ENCODE measurements at places on chromosomes 11 and 22.

GRCh38 chr11:82792822-82793569, 59.3 kb upstream of the FAM181B start:
- no peak for DNase-seq

- no peak for DNase-seq
Measured at GRCh38 chr11:12195768-12196167, 85.4 kb downstream of the MICAL2 start.

DNA sequence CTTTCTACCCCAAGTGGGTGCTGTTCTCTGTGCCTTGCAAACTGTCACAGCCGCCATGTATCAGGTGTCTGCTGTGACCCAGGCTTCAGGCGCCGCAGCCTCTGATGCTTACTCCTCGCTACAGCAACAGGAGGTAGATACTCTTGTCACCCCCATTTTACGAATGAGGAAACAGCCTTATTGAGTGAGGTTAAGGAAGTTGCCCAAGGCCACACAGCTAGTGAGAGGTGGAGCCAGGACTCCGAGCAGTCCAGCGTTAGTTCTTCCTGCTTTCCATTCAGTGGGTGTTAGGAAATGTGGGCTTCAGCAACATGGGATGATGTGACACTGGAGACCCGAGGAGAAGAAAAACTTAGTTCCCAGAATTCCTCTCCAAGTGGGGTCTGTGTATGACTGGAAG, 14.3 kb downstream of the RNF215 start:
- DNase-seq, result no peak

GRCh38 chr11:93689240-93689639, 27.8 kb downstream of the CEP295 start:
- no peak for DNase-seq

DNA sequence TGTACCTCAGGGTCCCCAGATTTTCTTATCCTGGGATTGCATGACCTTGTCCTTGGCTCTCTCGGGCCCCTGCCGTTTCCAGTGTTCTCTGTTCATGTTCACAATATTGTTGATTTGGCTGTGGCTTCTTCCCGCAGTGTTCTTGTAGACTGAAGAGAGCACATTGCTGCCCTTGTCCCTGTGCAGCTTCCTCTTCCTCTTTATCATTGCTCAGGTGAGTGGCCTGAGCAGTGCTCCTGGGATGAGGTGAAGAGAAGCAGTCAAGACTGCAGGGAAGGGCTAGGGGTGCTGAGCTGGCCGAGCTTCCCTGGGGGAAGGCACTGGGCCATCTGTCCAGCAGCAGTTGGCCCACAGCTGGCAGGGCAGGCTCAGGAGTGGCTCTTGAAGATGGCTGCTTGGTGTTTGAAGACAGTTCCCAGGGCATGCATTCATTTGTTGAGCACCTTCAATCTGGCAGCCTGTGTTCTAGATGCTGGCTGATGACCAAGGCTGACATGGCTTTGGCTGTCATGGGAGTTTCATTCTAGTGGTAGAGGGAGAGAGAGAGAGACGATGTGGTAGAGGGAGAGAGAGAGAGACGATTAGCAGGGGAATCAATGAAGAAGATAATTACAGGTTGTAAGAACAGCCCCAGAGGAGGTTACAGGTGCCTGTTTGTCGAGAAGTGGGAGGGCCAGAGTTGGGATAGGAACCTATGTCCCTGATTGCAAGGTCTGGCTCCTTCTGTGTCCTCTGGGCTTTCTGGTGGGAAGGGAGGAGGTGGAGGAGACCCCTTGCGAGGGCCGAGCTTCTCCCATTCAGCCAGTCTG, 17.4 kb downstream of the BMAL1 start:
- DNase-seq, result no peak

DNA sequence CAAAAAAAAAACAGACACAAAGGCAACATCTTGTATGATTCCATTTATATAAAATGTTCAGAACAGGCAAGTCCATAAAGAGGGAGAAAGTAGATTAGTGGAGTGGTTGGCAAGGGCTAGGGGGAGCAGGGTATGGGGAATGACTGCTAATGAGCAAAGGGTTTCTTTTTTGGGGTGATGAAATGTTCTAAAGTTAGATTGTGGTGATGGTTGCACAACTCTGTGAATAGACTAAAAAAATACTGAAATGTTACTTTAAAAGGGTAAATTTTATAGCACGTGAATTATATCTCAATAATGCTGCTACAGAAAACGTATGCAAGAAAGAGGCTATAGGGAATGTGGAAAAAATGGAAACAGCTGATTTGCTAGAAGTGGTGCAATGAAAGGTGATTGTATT, 155.1 kb downstream of the TENM4 start:
- no peak for DNase-seq

DNA sequence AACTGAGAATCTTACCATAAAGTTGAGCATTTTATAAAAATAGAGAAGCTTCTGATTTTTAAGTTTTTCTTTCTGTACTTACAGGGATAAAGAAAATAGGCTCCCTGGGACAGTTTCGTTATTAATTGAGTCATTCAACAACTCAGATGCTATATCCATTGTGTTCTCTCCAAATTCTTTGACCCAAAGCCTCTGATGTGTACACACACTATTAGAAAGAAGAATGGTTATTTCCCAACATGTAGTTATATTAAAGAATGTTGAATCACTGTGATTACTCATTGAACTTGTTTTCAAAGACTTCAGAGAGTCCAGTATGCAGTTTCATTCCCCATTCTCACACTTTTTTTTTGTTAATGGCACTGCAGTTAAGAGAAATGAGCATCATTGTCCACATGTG, 734.3 kb upstream of the ARHGAP42 start:
- DNase-seq, result no peak

- no peak for DNase-seq
Measured at GRCh38 chr11:3894128-3894731, 38.8 kb downstream of the STIM1 start.

DNA sequence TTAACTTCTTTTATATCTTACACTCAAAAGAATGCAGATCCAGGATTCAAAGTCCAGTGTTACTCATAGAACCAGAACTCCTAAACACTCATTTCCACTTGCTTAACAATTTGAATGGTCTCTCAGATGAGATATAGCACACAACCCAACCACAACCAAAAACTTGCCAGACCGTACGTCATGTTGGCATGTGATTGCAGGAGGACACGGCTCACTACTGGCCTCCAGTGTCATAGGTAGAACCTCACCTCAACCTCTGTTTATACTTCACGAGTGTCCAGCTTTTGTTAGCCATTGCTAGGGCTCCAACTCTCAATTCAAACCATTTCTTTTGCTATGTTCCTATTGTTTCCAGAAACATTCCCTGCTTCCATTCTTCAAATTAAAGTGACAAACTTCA, 58.5 kb upstream of the PDGFD start:
- DNase-seq, result peak; percentile 47

- no peak for DNase-seq
Measured at GRCh38 chr11:94018721-94019120, 2.4 kb upstream of the HEPHL1 start.

- peak; percentile 43 for DNase-seq
Measured at GRCh38 chr22:31451709-31452571, 37.7 kb downstream of the EIF4ENIF1 start.

DNA sequence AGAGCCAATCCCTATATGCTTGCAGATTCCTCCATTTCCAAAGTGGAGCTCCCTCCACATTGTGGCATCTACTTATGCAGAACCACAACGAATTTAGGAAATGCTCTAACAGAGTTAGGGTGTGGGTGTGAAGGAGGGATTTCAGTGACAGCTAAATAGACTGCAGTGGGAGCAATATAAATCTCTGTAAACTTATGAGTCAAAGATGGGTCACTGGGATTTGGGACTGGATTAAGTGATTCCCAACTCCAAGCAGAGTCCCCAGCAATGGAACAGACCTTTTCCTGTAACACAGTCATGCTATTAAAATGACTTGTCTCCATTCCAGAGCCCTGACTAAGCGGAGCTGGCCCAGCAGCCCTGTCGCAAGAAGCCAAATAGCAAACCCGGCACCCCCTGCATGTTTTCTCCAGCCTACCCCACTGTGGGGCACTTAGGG, 36.6 kb downstream of the RPL27A start:
- no peak for DNase-seq

DNA sequence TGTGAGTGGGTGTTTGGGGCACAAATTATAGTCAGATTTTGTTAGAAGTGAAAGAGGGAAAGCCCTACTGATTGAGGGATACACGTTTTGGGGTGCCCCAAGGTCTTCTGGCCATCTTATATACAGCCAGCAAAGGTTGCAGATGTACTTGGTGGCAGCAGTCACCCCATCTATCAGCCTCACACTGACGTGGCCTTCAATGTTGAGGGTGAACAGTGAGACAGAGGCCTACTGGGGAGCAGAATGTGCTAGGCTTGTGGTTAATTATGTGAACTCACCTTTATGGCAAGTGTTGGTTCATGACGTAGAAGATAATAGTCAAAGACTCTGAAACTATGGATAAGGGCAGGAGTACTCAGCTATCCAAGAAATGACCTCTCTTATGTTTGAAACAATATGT, 121.2 kb downstream of the TRIM44 start:
- no peak for DNase-seq

GRCh38 chr22:42443240-42444076, 11.3 kb upstream of the NFAM1 start:
- peak; percentile 38 for DNase-seq

GRCh38 chr22:41576877-41577276, 12.8 kb downstream of the PMM1 start:
- DNase-seq, result peak; percentile 72

DNA sequence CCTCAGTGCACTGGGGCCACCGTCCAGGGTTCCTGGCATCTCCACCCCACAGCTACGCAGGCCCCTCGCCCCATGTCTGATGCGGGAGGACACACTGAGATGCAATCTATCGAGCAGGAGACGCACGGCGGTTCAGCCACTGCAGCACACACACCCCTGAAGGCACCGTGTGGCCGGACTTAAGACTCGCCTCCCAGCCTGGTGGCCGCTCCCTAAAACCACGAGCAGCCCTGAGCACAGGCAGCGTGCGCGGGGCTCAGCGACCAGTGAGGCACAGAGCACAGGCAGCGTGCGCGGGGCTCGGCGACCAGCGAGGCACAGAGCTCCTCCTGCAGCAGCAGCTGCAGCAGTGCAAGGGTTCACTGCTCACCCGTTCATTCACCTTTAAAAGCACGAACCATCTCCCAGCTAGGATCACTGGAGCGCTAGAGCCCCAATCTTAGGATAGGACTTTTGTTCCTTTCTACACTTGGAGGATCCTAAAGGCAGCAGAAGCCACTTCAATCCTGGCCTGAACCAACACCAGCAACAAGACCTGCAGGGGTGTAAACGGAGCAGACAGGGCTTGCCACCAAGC, 31.4 kb downstream of the TOLLIP start:
- no peak for DNase-seq

- DNase-seq, result no peak
Measured at GRCh38 chr22:37290737-37291136, 8.4 kb downstream of the CYTH4 start.

GRCh38 chr11:107666911-107667613, 44.8 kb downstream of the SLN start:
- DNase-seq, result no peak

DNA sequence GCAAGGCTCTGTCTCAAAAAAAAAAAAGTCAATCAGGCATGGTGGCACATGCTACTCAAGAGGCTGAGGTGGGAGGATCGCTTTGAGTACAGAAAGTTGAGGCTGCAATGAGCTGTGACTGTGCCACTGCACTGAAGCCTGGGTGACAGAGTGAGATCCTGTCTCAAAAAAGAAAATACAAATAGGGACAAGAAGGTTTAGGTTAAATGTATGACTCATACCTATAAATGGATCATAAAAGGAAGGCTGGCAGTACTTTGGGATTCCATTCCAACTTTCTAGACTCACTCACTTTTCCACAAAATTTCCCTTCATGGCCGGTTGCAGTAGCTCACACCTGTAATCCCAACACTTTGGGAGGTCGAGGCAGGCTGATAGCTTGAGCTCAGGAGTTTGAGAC, 25.6 kb upstream of the OSBP start:
- DNase-seq, result no peak

GRCh38 chr11:70176940-70177689, 26.0 kb upstream of the FADD start:
- peak; percentile 67 for DNase-seq

DNA sequence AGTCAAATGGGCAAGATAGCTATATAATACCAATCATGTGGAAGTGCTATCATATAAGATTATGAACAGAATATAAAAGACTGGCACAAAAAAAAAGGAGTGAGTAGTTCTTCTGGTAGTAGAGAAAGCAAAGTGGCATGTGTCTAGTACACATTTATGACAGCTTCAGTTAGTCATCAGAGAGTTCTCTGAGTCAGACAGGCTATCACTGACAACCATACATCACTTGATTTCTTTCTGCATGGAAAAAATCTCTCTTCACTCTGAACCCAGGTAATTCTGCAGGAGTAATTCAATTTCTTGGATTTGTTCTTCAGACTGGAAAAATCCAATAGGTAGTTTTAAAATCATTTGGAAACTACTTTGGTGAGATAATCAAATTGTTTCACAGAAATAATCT, 286.8 kb upstream of the ANO3 start:
- DNase-seq, result peak; percentile 3

DNA sequence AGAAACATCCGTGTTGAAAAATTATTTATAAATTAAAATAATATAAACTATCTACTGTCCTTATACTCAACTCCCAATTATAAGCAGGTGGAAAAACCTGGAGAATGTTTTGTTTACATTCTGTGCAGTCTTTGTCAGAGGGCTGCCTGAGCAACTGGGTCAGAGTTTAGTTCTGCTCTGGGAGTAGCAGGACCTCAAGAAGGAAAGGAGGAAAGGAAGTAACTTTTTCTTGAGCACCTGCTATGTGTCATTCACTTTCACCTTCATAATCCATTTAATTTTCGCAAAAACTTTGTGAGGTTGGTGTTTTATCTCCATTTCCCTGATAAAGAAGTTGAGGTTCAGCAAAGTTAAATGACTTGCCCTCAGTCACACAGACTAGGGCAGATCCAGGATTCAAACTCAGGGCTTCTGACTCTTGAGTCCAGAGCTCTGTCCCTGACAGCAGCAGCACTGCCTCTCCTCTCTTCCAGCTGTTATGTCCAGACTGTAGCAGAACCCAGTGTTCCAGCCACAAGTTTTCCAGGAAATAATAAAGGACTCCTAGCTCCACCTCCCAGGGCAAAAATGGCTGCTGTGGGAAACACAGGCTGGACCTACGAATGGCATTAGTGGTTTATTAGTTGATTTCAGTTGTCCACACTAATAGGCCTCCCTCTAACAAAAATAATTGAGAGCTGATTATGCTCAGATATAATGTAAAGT, 6.4 kb downstream of the CD3E start:
- DNase-seq, result no peak

DNA sequence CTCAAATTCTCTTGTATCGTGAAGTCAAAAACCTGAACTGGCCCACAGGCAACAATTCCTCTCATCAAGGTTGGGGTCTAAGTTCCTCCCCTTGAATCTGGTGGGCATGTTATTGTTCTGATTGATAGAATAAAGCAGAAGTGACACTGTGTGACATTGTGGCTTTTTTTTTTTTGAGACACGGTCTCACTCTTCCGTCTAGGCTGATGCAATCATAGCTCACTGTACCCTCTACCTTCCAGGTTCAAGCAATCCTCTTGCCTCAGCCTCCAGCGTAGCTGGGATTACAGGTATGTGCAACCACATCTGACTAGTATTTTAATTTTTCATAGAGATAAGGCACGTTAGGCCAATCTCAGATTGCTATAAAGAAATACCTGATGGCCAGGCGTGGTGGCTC, 8.9 kb upstream of the PELI3 start:
- DNase-seq, result no peak

Data from DMS53 (cell line).